A172 (cell line): ENCODE measurements at places on chromosomes 7 and 10. TPM values are rescaled to one million over a fixed set of nuclear protein-coding genes. Genes with fewer than 3 reads are reported as not detected.

CISD1 gene
- 31.9 and 71.3 TPM in 2 replicates for total RNA-seq

GRCh38 chr10:132927824-132928223 is 14.5 kb downstream of the CFAP46 start:
- no peak for DNase-seq

HOXA1 gene
- total RNA-seq = 0.34 TPM in 1 of 2 replicates, not detected in the other

ADAM8 gene
- 0.31 and 0.93 TPM in 2 replicates for total RNA-seq

GRCh38 chr7:132575982-132576720 is at the start of gene PLXNA4:
Gene PLXNA4 (minus strand): TSS chr7:132576470. CDS start chr7:132508693, 67,777 bp downstream.
- DNase-seq = no peak

GRCh38 chr7:38222481-38223096 is 44.5 kb downstream of the STARD3NL start:
- DNase-seq = peak; percentile 52

DNA sequence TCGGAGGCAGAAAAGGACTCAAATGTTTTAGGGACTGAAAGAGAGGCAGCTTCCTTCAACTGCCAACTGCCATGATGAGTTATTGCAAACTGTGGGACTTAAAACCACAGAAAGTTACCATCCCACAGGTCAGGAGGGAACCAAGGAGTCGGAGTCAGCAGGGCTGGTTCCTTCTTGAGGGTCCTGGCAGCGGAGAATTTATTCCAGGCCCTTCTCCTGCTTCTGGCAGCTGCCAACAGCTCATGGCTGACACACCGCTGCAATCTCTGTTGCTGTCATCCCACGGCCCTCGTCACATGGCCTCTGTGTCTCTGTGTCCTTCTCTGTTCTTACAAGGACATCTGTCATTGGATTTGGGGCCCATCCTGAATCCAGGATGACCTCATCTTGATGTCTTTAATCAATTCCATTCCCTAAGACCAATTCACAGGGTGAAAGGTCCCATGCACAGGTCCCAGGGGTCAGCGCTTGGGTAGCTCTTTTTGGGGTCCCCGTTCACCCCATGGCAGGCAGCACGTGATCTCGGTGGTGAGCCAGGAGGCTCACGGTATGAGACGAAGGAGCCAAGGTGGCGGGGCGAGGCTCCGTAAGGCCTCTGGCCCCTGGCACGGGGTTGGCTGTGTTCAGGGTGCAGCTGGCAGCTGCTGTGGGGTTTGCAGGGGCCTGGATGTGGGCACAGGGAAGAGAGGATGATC is 27.4 kb upstream of the PSMG3 start:
- DNase-seq = no peak

DNA sequence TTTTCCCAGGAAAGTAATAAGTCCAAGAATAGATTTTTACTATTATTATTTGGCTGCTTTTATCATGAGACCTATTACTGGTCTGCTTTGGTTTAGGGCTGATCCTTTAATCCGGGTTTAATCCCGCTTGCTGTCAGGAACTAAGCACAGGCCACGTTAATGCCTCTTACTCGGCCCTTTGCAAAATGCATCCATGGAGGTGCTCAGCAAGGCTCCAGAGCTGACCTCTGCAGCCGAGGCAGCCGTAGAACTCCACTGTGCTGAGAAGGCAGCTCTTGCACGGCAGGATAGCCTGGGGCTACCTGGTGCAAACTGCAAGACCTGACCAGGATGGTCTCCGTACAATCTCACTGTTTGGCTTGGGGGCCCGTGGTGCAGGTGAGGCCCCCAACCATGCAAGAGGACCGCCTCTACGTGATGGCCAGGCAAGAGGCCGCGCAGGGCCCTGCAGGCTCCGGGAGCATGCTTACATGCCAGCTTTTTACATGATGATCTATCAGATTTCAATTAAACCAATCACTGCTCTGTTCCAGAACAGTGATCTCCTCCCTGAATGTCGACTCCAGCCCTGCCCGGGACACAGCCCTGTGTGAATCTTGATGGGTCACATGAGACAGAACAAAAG is 10.4 kb upstream of the CALML3 start:
- DNase-seq = no peak

- DNase-seq = no peak
Observed at GRCh38 chr7:55509322-55509721, 63.0 kb downstream of the VOPP1 start.

SRPK2 gene
- total RNA-seq = 64.5 and 65.4 TPM in 2 replicates

DNA sequence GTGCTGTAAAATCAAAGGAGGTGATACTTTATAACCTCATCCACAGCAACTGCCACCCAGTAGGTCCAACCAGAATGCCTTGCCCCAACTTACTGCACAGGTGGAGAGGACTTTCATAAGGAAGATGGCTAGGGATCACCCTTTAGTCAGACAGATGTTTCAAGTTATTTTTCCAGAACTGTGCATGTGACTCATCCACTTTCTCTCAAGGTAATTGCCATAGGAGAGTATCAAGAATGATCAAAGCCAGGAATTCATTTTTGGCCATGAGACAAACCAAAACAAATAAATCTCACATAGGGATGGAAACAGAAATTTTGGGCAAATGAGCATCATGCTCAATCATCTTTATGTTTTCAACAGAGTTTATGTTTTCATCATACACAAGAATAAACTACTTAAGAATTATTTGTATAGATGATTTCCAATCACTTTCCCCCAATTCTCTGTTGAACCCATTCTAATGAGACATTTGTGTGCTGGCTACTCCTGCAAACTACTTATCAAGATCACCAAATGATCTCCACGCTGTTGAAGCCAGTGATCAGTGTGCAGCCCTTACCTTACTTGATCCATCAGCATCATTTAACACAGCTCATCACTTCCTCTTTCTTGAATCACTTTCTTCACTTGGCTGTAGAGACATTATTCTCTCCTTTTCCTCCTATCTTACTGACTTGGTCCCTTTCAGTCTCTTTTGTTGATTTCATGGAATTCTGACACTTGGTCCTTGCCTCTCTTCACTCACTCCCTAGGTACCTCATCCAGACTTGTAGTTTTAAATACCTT is 74.0 kb downstream of the SLC16A9 start:
- no peak for DNase-seq

FEZF1 gene
- not detected in 2 replicates for total RNA-seq

GRCh38 chr10:105986912-105987635 is 1177.4 kb downstream of the SORCS1 start:
- DNase-seq = no peak

DNA sequence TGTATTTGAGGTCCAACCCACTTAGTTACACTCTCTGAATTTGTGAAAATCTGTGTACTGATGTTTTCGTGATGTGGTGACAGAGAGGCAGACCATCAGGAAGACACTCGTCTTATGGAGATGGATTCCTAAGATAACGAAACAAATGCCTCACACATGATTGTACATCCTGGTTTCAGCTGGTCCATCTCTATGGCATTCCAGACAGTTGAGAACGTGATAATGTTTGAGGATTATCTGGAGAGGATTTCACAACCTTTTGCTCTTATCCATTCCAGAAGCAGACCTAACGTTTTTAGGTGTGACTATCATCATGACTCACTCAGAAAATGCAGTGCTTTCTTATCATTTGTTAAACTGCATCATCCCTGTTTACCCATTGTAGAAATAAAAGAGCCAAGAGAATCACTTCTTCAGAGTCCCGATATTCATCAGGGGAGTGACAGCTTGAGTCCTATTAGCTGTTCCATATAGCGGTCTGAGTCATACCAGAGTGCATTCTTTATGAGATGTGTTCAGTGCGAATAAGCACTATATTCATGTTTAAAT is 74.5 kb downstream of the BMPER start:
- DNase-seq = peak; percentile 99

- DNase-seq = no peak
Observed at GRCh38 chr7:133688483-133689239, 435.8 kb downstream of the EXOC4 start.

- DNase-seq = no peak
Observed at GRCh38 chr10:129851941-129852640, 112.0 kb downstream of the EBF3 start.

LHFPL3 gene
- total RNA-seq = not detected in 2 replicates

DNA sequence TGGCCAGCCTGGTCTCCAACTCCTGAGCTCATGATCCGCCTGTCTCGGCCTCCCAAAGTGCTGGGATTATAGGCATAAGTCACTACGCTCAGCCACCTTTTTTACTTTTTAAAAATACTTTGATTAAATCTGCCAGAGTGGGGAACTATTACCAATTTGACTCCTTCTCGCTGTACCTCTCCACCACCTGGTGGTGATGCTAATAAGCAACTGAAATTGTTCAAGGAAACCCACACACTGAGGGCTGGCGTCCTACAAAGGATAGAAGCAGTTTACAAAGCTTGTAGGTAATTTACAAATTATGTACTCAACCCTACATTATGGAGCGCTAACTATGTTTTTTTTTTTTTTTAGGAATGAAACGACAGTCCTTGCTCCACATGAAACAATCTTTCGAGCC is 111.1 kb downstream of the CPED1 start:
- no peak for DNase-seq

DNA sequence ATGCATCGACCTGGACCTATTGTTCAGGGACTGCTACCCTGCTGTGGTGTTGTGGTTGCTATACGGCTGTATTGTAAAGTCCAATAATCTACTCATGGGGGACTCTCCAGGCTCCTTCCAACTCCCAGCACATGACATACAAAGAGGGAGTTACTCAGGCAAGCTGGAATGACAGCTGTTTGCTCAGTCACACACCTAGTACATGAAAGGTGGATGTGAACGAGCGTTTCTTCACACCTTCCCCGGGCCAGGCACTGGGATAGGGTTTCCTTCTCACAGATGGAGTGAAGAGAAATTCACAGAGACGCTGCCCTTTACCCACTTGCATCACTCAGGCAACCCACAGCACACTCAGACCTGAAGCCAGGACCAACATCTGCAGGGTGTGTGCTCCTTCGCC is 215.7 kb downstream of the TNS3 start:
- no peak for DNase-seq

GRCh38 chr10:110423650-110424049 is 74.1 kb upstream of the DUSP5 start:
- no peak for DNase-seq

DNA sequence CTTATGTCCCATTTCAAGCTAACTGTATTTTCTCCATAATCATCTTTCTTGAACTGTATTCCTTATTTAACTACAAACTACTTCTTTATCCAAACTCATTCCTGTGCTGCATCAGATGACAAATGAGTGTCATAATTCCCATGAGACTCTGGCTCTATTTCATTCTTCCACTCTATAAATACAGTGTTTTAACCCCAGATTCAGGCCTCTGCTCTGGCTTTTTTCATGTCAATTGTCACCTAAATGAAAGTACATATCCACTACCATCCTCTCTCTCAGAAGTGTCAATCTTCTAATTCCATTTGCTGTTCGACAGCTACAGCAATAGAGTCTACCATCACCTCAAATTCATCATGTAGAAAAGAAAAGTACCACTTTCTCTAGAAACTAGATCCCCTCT is 172.7 kb downstream of the CACNA2D1 start:
- DNase-seq = no peak

DNA sequence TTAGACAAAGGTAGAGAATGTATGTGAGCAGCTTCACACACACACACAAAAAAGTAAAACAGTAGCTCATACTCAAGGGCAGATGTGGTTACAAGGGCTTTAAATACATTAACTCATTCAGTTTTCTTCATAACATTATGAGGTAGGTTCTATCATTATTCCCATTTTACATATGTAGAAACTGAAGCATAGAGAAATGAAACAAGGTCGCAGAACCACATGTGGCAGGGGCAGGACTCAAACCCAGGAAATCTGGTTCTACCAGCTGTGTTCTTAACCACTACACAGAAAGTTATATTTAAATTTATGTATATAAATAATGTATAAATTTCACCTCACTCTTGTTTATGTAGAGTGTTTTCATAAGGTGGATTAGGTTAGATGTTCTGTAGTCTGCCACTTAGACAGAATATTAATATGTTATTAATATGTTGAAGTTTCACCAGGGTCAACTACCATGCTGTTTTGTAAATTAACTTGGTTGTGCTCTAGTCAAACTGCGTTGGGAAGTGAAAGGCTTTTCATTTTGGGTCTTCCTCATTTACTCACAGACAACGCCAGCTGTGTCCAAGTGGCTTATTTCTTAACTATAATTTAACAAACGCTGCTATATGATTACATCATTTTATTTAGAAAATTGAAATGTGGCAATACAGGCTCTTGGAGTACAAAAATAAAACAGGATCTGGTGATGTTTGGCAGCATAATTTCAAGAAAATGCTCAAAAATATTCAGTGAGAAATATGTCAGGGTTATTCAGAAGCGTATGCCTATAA is 138.4 kb downstream of the MDFIC start:
- no peak for DNase-seq

- no peak for DNase-seq
Observed at GRCh38 chr10:74635655-74636054, 190.7 kb upstream of the KAT6B start.

DNA sequence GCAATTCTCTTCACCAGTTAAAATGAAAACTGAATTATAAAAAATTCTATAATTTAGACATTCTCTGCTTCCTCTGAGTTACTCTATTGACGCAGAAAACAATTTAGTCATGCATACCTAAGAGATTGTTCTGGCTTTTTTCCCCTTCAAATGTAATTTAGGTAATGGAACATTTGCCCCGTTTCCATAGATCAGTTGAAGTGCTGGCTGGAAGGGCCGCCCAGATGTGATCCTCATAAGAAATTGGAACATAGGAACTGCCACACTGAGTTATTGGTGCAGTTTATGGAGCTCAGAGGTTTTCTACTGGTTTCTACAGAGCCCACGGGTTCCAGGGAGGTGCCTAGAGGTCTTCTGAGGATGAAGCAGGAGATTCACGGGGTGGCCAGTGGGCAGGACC is 581.7 kb downstream of the SDK1 start:
- no peak for DNase-seq

ARHGAP22 gene
- 6.1 and 8.2 TPM in 2 replicates for total RNA-seq

DNA sequence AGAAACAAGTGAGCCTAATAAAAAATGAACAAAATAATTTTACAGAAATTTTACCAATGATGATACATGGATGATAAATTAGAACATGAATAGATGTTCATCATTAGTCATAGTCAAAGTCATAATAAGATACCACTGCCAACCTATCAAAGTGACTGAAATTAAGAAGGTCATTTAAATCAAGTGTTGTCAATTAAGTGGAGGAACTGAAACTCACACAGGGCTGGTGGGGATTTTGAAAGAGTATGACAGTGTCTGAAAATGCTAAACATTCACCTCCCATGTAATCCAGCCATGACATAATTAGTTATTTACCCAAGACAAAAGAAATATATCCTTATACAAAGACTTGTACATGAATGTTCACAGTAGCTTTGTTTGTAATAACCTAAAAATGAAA is 57.1 kb upstream of the DYNC1I1 start:
- no peak for DNase-seq

GRCh38 chr7:142303650-142304049 is 45.8 kb upstream of the PRSS58 start:
- DNase-seq = peak; percentile 10

GRCh38 chr10:10054466-10054865 is 963.2 kb upstream of the CELF2 start:
- no peak for DNase-seq

DNA sequence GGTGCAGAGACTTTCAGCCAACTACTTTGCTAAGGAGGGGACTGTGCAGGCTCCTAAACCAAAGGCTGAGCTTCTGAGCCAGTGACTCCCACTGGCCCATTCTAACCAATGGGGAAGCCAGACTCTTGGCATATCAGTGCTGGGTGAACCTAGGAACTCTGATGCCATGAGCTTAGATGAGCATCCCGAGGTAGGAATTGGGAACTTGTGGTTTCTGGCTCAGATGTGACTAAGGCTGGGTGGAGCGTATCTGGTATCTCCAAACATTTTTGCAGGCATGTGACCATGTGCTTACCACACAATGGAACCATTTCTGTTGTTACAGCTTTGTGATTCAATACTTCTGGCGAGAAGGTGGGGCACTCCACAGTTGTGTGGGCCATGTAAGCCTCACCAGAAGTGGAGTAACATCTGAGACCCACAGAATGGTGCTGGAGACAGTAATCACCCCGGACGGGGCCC is 2.5 kb upstream of the AVPI1 start:
- peak; percentile 99 for DNase-seq
